ENCODE measurements at places on chromosomes 12 and 14. TPM values are rescaled to one million over a fixed set of nuclear protein-coding genes. Genes with fewer than 3 reads are reported as not detected.

Gene CLEC4C
- not detected for total RNA-seq

Gene CLEC4A
- total RNA-seq, result 0.95 TPM

GRCh38 chr12:3745152-3745551, 7.8 kb downstream of the CRACR2A start:
- no peak for DNase-seq
- H3K4me3 ChIP-seq, result no peak overlapping the region
- peak overlapping the region; percentile 64 for H3K27ac ChIP-seq
- H3K36me3 ChIP-seq, result peaks cover 3% of the 10 kb centered on the region
- no peaks in the 10 kb centered on the region for H3K27me3 ChIP-seq
- H3K4me1 ChIP-seq, result peaks cover 42% of the 10 kb centered on the region

GRCh38 chr14:71243697-71244096, 336.4 kb downstream of the PCNX1 start:
- H3K27me3 ChIP-seq, result no peaks in the 10 kb centered on the region
- no peak for DNase-seq
- H3K27ac ChIP-seq, result no peak overlapping the region
- peaks cover 34% of the 10 kb centered on the region for H3K4me1 ChIP-seq

GRCh38 chr14:102571043-102571442, 21.4 kb upstream of the RCOR1 start:
- H3K27me3 ChIP-seq, result no peaks in the 10 kb centered on the region
- DNase-seq, result no peak
- H3K4me3 ChIP-seq, result no peak overlapping the region

DNA sequence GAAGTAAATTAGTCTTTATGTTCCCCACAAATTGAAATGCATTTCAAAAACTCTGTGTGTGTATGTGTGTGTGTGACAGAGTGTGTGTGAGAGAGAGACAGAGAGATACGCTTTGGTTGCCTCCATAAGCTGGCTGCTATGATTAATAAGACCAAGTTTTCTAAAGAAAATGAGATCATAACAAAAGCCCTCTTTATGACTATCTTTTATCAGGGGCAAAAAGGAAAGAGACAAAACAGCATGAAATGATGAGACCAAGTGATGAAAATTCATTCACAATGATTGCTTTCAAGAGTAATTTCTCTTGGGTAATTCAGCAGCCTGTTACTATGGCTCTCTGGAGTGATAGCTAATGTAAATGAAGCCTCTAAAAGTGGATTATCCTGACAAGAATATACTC, 277.6 kb upstream of the PLEKHG7 start:
- no peak overlapping the region for H3K27ac ChIP-seq
- no peak for DNase-seq
- no peaks in the 10 kb centered on the region for H3K27me3 ChIP-seq
- H3K36me3 ChIP-seq, result no peaks in the 10 kb centered on the region

GRCh38 chr14:34012978-34013720, 62.3 kb upstream of the EGLN3 start:
- peaks cover 4% of the 10 kb centered on the region for H3K36me3 ChIP-seq
- H3K27ac ChIP-seq, result peak overlapping the region; percentile 74
- H3K27me3 ChIP-seq, result peaks cover 6% of the 10 kb centered on the region
- peaks cover 22% of the 10 kb centered on the region for H3K4me1 ChIP-seq
- no peak for DNase-seq

GRCh38 chr12:117343296-117343695, 18.1 kb downstream of the NOS1 start:
- no peaks in the 10 kb centered on the region for H3K4me1 ChIP-seq
- no peak overlapping the region for H3K27ac ChIP-seq
- DNase-seq, result no peak
- no peak overlapping the region for H3K4me3 ChIP-seq
- H3K27me3 ChIP-seq, result peaks cover 11% of the 10 kb centered on the region

GRCh38 chr12:131128556-131128955, 174.8 kb downstream of the ADGRD1 start:
- H3K27ac ChIP-seq, result no peak overlapping the region
- DNase-seq, result no peak
- H3K4me1 ChIP-seq, result peaks cover 11% of the 10 kb centered on the region
- H3K27me3 ChIP-seq, result no peaks in the 10 kb centered on the region
- H3K36me3 ChIP-seq, result peaks cover 2% of the 10 kb centered on the region
- no peak overlapping the region for H3K4me3 ChIP-seq

GRCh38 chr14:20409226-20409625, 4.1 kb downstream of the TEP1 start:
- H3K4me1 ChIP-seq, result peaks cover 60% of the 10 kb centered on the region
- H3K27ac ChIP-seq, result peak overlapping the region; percentile 13
- peaks cover 6% of the 10 kb centered on the region for H3K36me3 ChIP-seq
- no peak for DNase-seq

GRCh38 chr12:118361889-118362288, 10.8 kb downstream of the TAOK3 start:
- no peak for DNase-seq
- peaks cover 20% of the 10 kb centered on the region for H3K4me1 ChIP-seq
- H3K27ac ChIP-seq, result no peak overlapping the region
- H3K4me3 ChIP-seq, result no peak overlapping the region
- no peaks in the 10 kb centered on the region for H3K27me3 ChIP-seq

DNA sequence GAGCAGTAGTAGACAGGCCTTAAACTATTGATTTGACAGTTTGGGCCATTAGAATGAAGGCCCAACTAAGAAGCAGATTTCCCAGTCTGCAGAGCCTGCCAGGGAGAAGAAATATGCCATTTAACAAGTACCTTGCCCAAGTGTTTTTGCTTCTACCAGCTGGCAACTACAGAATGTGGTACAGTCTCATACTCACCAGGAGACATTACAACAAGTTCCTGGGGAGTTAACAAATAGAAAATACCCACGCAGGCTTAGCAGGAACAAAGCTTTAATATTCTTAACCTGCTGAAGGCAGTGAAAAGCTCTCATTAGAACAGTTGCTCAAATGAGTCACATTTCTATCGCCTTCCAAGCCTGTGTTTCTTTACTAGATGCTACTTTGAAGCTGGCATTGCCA, 241.0 kb downstream of the TMEM117 start:
- no peak overlapping the region for H3K4me3 ChIP-seq
- no peak for DNase-seq
- peaks cover 2% of the 10 kb centered on the region for H3K36me3 ChIP-seq
- H3K27ac ChIP-seq, result no peak overlapping the region
- no peaks in the 10 kb centered on the region for H3K27me3 ChIP-seq

DNA sequence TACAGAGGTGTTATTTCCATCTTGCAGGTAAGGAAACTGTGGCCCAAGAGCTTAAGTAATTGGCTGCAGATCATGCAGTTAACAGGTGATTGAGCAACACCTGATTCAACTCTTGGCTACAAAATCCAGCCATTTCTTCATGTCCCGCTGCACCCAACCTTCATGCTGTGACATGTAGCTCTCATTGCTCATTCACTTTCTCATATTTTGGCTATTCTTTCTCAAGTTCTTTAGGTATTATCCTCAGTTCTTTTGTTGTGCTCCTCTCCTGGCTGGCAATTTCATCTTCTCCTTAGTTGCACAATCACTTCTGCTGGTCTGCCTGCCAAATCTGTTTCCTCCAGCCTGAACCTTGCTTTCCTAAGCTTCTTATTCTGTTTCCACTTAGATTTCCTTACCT, 300.8 kb downstream of the SSPN start:
- no peaks in the 10 kb centered on the region for H3K27me3 ChIP-seq
- H3K4me1 ChIP-seq, result no peaks in the 10 kb centered on the region

Gene CLEC6A
- not detected for total RNA-seq

GRCh38 chr12:113133666-113134065, 1.9 kb downstream of the RASAL1 start:
- peak overlapping the region; percentile 81 for H3K4me3 ChIP-seq
- no peaks in the 10 kb centered on the region for H3K27me3 ChIP-seq
- H3K36me3 ChIP-seq, result no peaks in the 10 kb centered on the region
- peaks cover 35% of the 10 kb centered on the region for H3K4me1 ChIP-seq

Gene GSC
- total RNA-seq, result 0.19 TPM

Gene PRB2
- total RNA-seq, result not detected

- H3K27me3 ChIP-seq, result no peaks in the 10 kb centered on the region
- peaks cover 3% of the 10 kb centered on the region for H3K36me3 ChIP-seq
- DNase-seq, result peak; percentile 8
- no peak overlapping the region for H3K4me3 ChIP-seq
- H3K4me1 ChIP-seq, result peaks cover 22% of the 10 kb centered on the region
Observed at GRCh38 chr14:102323102-102323501, 3.6 kb downstream of the ZNF839 start.

DNA sequence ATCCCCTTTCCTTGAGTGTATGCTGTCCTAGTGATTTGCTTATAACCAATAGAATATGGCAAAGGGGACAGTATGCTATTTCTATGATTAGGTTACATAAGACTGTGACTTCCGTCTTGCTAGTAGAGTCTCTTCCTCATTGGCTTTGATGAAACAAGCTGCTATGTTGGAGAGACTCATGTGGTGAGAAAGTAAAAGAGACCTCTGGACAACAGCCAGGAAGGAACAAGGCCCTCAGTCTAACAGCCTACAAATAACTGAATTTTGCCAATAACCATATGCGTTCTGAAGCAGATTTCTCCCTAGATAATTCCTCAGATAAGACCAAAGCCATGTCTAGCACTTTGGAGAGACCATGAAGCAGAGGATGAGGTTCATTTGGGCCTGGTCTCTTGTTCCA, 134.5 kb upstream of the NAV3 start:
- H3K4me3 ChIP-seq, result no peak overlapping the region
- DNase-seq, result no peak
- H3K4me1 ChIP-seq, result no peaks in the 10 kb centered on the region
- H3K36me3 ChIP-seq, result no peaks in the 10 kb centered on the region
- H3K27ac ChIP-seq, result no peak overlapping the region
- no peaks in the 10 kb centered on the region for H3K27me3 ChIP-seq

GRCh38 chr12:114342656-114343055, 63.3 kb downstream of the TBX5 start:
- DNase-seq, result no peak
- no peaks in the 10 kb centered on the region for H3K4me1 ChIP-seq
- peaks cover 5% of the 10 kb centered on the region for H3K27me3 ChIP-seq
- H3K36me3 ChIP-seq, result no peaks in the 10 kb centered on the region

DNA sequence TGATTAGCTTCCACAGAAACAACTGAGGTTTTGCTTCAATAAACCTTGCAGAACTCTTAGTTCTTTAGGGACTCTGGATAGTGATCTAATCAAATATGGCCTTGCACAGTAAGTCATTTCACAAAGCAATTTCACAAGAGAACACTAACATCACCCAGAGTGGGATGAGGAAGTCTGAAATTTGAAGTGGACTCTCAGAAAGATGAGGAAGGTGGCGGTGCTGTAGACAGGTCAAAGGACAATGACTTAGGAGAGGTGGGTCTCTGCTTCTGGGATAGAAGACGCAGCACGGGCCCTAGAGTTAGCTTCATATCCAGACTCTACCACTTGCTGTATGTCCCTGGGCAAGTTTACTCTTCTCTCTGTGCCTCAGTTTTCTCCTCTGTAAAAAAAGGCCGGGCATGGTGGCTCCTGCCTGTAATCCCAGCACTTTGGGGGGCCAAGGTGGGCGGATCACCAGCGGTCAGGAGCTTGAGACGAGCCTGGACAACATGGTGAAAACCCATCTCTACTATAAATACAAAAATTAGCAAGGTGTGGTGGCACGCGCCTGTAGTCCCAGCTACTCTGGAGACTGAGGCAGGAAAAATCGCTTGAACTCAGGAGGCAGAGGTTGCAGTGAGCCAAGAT, 18.9 kb downstream of the FOS start:
- H3K27ac ChIP-seq, result no peak overlapping the region
- H3K4me1 ChIP-seq, result peaks cover 40% of the 10 kb centered on the region
- H3K27me3 ChIP-seq, result no peaks in the 10 kb centered on the region

- no peaks in the 10 kb centered on the region for H3K36me3 ChIP-seq
- DNase-seq, result no peak
- no peaks in the 10 kb centered on the region for H3K4me1 ChIP-seq
Observed at GRCh38 chr14:93493054-93493453, 62.3 kb downstream of the UNC79 start.

DNA sequence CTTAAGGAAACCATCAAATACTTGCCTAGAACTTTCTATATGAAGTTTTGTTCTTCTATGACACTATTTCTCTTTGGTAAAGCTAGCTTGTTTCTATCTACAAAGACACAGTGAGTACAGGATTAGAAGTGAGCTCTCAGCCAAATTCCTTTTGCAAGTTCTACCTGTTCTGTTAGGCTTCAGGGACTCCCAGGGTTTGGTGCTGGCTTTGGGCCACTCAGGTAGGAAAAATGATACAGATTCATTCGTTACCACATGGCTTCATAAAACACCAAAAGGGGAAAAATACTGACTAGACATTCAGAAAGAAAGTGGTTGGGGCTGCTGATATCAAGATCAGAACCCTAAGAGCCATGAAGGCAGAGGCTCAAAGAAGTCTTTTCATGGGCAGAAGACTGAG, 13.8 kb downstream of the ZC2HC1C start:
- peaks cover 4% of the 10 kb centered on the region for H3K36me3 ChIP-seq
- H3K4me3 ChIP-seq, result no peak overlapping the region
- no peak overlapping the region for H3K27ac ChIP-seq
- no peaks in the 10 kb centered on the region for H3K4me1 ChIP-seq

DNA sequence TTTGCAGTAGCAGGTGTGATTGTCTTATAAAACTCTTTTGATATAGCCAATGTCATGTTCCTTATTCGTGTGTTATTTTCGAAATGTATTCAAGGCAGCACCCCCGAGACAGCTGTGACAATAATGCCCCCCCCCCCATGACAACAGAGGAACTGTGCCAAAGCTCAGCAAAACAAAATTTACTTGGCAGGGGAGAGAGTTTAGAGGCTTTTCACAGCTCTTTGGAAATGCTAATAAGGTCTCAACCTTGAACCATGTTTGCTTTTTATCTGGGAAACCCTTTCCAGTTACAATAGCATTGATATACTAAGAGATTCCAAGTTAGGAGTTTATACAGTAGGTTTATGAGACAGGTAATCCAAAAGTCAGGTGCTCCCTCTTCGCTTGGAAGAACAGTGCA, 56.4 kb upstream of the USP44 start:
- no peaks in the 10 kb centered on the region for H3K27me3 ChIP-seq
- no peak overlapping the region for H3K27ac ChIP-seq
- H3K4me3 ChIP-seq, result no peak overlapping the region
- no peaks in the 10 kb centered on the region for H3K36me3 ChIP-seq
- H3K4me1 ChIP-seq, result peaks cover 9% of the 10 kb centered on the region
